ENCODE measurements at places on chromosomes 7 and 10. TPM values are rescaled to one million over a fixed set of nuclear protein-coding genes. Genes with fewer than 3 reads are reported as not detected.

The SFRP5 gene
- total RNA-seq = not detected

The SFTPA1 gene
- not detected for total RNA-seq

The HGF gene
- 80.7 TPM for total RNA-seq

The FFAR4 gene
- not detected for total RNA-seq

The RARRES2 gene
- total RNA-seq = 20.7 TPM

The FGFBP3 gene
- 0.50 TPM for total RNA-seq

The ANKRD30A gene
- total RNA-seq = not detected

The KCNH2 gene
- 0.33 TPM for total RNA-seq

The THSD7A gene
- 1.6 TPM for total RNA-seq

The RASSF4 gene
- total RNA-seq = 15.1 TPM

The CTNNA3 gene
- total RNA-seq = not detected

The WEE2 gene
- 0.33 TPM for total RNA-seq

The ZNF365 gene
- total RNA-seq = 3.8 TPM

The SSMEM1 gene
- total RNA-seq = 0.29 TPM

The PDZD7 gene
- total RNA-seq = 1.6 TPM

The ICA1 gene
- 0.33 TPM for total RNA-seq

The GJD4 gene
- total RNA-seq = not detected

The ANKRD1 gene
- 2.6 TPM for total RNA-seq

The TAS2R60 gene
- total RNA-seq = not detected

All from smooth muscle cell of trachea (primary cell).